ENCODE measurements at places on chromosomes 16 and 17.

DNA sequence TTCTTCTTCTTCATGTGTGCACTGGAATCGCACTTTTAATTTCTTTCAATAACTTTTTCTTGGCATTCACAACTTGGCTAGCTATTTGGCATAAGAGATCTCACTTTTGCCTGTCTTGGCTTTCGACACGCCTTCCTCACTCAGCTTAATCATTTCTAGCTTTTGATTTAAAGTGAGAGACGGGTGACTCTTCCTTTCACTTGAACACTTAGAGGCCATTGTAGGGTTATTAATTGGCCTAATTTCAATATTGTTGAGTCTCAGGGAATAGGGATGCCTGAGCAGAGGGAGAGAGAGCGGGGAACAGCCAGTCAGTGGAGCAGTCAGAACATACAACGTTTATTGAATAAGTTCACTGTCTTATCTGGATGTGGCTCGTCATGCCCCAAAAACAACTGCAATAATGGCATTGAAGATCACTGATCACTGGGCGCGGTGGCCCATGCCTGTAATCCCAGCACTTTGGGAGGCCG is 200.3 kb downstream of the SEC14L1 start:
- DNase-seq = no peak

DNA sequence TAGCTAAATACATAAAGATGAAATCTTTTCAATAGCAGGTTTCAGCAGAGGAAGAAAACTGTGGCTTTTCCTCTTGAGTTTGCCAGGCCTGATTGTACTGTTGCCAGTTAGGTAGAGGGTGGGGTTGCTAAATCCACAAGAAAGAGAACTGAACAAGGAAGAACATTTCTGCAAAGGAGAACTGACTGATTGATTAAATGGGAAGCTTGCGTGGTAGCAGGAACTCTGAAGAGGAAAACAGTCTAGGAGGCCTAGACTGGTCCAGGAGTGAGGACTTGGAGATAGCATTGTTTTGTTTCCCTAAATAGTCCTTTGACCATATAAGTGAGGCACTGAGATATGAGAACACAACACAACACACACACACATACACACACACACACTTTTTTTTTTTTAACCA is 18.8 kb downstream of the LRRC36 start:
- DNase-seq = no peak

DNA sequence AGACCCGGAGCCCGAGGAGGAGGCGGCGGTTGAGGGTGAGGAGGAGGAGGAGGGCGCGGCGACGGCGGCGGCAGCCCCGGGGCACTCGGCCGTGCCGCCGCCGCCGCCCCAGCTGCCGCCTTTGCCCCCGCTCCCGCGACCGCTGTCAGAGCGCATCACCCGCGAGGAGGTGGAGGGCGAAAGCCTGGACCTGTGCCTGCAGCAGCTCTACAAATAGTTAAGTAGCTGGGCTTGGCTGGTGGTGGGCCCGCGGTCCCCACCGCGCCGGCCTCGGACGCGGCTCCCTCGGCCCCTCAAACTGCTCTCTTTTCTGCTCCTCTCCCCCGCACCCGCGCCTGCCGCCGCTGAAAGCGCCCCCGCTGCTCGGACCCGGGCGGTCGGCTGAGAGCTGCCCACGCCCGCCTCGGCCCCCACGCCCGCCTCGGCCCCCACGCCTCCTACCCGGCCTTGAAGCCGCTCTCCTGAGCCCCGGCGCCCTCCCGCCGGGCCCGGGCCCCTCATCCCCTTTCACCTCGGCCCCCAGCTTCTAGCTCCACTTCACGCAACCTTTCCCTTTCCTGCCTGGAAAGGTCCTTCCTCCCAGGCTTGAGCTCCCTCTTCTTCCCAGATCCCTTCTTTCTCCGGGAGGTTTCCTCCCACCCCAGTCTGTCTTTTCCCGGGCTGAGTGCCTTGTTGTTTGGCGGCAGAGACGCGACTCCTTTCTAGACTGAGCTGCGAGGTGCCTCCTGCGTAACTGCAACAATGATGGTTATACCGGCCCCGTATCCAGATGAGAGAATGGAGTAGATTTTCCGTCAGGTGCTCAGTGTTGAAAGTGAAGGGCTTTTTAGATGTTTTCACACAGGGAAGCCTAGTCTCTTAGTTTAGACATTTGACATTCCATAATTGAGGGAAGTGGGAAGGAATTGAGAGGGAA is 850 bp downstream of the PPM1E start:
- DNase-seq = no peak

DNA sequence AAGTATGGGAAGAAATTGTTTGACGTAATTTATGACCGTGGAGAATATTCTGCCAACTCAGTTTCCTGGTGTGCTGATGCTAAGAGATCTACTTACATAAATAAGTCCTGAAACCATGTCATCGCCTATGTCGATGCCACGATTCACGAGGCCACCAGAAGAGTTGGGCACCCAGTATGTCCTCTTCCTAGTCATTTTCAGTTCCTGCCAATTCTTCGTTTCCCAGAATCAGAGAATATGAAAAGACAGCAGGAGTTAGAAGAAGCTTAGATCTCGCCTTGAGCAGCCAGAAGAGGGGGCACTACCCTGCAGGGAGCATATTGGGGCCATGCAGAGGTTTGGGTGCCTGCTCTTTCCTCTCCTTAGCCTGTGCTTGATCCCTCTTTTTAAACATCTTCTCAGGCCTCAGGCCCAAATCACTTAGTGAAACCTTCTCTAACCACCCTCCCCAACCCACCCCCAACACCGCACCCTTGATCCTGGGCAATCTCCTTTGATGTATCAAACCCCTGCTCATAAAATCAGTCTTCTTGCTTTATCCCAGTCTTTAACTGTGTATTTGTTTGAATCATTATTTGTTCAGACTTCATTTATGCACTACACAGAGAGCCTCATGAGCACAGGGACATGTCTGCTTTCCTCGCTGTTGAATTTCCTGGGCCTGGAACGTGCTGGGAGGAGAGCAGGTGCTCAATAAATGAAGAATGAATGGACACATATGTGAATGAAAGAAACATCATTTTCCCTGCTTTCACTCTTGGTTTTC is 12.2 kb upstream of the LONP2 start:
- DNase-seq = no peak

DNA sequence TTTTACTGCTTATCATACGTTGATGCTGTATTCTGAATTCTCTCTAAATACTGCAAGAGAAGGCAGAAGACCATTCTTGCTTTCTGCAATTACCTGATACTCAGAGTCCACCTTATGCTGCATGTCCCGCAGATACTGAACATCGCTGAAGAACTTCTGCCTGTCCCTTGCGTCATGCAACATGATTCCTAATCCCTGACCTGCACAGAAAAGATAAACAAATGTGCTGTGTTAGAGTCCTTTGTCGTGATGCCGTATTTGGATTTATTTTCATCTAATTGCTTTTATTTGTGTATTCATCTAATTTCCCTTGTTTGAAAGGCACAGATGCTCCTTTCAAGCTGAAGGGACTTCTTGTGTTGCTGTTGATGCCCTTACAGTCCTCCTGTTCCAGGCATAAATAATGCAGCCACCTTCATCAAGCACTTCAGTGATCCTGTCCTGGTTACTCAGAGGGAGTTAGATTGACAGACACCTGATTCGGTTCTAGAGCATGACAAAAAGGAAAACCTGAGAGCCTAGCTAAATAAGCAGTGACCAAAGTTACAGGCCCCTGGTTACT is 6.5 kb downstream of the MARCHF10 start:
- no peak for DNase-seq

DNA sequence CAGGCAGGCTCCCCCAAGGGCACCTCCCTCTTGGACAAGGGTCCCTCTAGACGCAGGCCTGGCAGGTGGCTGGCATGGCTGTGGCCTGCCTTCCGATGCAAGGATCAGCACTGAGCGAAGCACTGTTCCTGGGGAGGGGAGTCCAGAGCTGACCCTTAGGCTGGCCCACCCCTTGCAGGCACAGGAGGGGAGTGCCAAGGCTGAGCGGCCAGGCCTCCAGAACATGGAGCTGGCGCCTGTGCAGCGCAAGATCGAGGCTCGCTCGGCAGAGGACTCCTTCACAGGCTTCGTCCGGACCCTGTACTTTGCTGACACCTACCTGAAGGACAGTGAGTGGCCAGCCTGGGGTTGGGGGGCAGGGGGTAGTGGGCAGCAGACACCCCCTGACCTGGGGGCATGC is 16.8 kb upstream of the MYO15B start:
- DNase-seq = no peak

- DNase-seq = no peak
These were observed 19.0 kb downstream of the AXIN1 start for GRCh38 chr16:333406-334094.

GRCh38 chr17:43570518-43570928 is 24.4 kb upstream of the ETV4 start:
- no peak for DNase-seq

DNA sequence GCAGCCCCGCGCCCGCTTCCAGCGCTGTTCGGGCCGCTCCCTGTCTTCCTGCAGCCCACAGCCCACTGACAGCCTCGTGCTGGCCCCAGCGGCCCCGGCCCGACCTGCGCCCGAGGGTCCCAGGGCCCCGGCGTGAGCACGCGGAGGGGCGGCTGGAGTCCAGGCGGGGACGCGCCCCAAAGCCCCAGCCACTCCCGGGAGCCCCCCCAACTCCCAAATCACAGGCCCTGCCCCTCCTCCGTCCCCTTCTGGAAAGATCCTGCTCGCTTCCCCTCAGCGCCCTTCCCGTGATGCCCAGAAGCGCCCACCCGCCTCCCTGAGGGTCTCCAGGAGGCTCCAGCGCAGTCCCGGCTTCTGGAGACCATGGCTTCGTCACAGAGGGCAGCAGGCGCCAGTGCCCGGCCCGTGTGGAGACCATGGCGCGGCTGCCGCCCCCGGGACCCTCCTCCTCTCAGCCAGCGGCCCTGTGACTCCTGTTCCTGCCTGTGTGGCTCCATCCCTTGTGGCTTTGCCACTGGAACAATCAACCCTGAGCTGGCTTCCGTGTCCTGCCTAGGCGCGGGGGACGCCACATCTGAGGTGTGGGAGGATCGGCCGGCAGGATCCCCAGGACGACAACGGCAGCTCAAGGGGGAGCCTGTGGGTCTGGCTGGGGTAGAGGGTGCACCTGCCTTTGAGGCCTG is 3.9 kb downstream of the UTS2R start:
- DNase-seq = no peak

- DNase-seq = peak; percentile 36
These were observed 14.3 kb downstream of the RAPGEFL1 start for GRCh38 chr17:40191237-40192208.

- DNase-seq = no peak
These were observed 2.0 kb upstream of the BANP start for GRCh38 chr16:87949071-87949744.

DNA sequence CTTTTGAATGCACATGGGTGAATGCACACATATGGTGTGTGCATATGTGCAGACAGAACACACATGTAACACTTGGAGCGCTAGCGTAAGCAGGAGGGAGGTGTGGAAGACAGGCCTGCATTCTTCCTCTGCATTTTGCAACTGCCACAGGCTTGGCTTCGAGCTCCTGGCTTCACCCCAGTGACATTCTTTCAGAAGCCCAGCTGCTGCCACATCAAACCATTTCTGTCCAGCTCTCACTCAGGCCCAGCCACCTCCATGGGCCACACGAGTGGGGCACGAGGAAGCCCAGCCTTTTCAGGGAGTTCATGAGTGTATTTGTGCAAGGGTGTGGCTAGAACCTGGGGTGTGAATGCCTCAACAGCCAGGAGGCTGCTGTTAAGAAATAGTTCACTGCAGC is 18.8 kb downstream of the LGALS3BP start:
- DNase-seq = no peak

GRCh38 chr17:39461926-39462569 is 762 bp downstream of the CDK12 start:
- DNase-seq = no peak

- no peak for DNase-seq
These were observed 8.1 kb downstream of the NFE2L1 start for GRCh38 chr17:48056246-48056745.

DNA sequence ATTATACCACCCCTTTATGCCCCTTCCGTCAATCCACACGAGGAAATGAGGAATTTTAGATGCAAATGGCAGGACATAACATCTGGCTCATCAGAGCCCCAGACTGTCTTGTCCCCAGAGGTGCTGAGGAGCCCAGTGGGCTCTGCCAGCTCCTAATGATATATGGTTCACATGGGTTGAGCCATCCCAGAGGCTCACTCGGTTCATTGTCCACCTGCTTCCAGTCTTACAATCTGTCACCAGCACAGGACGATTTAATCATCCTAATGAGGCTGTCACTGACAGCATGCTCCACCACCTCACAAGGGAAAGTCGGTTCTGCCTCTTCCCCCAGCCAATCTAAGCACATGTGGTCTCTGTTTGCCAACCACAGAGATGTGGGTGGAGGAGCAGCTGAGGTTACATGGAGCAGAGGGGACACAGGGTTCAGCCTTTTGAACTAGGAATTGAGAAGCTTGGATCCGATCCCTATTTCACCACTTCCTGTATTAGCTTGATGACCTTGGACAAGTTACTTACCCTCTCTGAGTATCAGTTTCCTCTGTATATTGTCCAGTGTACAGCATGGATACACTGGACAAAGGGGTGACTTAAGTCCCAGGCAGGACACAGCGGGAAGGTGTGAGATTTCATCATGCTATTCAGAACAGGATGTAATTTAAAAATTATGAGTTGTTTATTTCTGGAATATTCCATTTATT is 27.0 kb upstream of the DHX8 start:
- no peak for DNase-seq

GRCh38 chr17:29723278-29724047 is 100.8 kb upstream of the CORO6 start:
- no peak for DNase-seq

DNA sequence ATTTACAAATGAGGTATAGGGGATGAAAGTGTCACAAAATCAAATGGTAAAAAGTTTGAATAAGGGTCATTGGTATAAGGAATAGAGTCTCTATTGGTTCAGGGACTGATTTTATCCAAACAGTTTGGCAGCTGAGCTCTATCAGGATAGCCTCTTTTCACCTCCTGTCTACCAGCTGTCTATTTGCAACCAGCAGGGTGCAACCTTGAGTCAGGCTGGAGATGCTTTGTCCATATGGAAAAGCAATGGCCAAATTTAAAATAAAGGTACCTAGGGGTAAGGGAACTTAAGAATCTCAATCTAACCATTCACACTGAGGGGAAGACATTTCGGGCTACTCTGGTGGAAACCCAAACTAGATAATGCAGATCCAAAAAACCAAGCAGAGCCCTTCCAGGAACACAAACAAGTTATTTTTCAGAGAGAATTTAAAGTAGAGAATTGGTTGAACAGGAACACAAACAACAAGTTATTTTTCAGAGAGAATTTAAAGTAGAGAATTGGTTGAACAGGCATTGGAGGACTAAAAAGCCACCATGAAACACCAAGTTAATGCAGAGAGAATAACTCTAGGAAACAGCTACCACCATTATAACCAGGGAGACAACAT is 12.6 kb upstream of the CA10 start:
- DNase-seq = no peak

- no peak for DNase-seq
These were observed 2.9 kb downstream of the PPM1D start for GRCh38 chr17:60602871-60603270.

- DNase-seq = no peak
These were observed 137.7 kb upstream of the CORO6 start for GRCh38 chr17:29760279-29761039.

GRCh38 chr17:75639771-75640555 is 6.7 kb downstream of the SMIM5 start:
- no peak for DNase-seq

- no peak for DNase-seq
These were observed 20.8 kb upstream of the ZFHX3 start for GRCh38 chr16:73068541-73069401.

GRCh38 chr17:71111460-71111859 is 942.1 kb downstream of the KCNJ2 start:
- DNase-seq = no peak

- no peak for DNase-seq
These were observed 27.7 kb downstream of the PPM1E start for GRCh38 chr17:58783380-58783779.

- no peak for DNase-seq
These were observed 84.2 kb downstream of the SNX29 start for GRCh38 chr16:12060751-12061150.

- DNase-seq = no peak
These were observed 525 bp downstream of the CD2BP2 start for GRCh38 chr16:30354423-30355143.
